ENCODE measurements at places on chromosomes 5 and 9.

DNA sequence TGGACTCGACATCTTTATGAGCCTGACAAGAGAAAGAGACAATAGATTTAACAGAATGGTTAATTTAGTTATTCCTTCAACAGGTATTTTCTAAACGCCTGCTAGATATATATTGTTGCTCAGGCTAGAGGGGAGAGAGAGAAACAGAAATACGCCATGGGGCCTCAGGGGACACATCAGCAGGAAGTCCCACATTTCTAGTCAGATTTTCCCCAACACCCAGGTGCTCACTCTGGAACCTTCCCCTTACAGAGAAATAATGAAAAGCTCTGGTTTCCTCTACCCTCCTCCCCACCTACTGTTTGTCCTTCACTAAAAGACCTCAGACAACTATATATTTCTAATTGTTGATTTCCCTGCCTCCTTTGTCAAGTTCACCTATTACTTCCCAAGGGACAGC lies 130.3 kb upstream of the TBC1D2 start:
- DNase-seq = no peak

- no peak for DNase-seq
These were observed 56.2 kb upstream of the ALDH1B1 start for GRCh38 chr9:38336341-38336740.

DNA sequence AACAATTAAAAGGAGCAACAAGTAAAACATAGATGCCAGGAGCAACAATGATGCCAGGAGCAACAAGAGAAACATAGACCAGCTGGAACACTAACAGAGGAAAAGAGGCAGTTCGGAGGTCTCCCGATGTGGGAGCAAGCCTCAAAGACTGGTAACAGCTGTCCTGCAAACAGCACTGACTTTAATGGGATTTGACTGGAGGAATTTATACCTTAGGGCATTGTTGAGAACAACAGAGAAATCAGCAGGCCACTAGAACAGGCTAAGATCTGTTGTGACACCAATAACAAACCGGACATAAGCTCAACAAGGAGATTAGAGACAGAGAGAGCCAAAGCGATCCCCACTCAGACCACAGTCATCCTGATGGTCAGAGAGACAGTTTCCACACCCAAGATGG lies 11.8 kb upstream of the SYK start:
- DNase-seq = no peak

DNA sequence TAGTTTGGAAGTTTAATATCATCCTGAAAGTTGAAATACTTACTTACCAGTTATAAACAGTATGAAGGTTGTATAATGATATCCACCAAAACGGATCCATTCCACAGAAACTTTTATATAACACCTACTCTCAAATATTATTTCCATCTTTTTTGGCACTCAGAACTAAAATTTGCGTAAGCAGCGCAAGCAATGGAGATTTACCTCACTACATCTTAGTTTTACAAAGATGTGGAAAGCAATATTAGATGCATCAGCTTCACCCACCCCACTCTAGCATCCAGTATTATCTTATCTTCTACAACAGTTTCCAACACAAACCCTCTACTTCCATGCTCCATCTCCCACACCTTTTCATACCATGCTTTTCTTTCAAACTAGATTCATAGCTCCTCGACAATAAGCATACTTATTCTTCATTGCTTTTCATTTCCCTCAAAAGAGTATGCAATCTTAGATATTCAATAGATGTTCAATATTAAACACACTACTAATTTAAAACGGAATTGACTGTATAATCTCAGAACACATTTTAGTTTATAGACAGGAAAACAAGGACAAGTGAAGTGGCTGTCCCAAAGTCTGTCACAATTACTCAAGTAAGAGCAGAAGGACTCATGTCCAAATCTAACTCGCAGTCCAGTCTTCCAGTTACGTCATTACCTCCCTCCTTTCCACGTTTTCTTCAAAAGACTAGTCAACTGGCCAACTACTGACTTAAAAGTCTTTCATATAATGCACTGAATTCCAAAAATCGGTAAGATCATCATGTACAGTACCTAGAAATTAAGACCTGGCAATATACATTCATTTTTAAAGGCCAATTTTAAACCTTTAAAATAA lies 2.2 kb downstream of the PPP2CA start:
- DNase-seq = no peak

GRCh38 chr5:133336121-133336968 lies 276.0 kb downstream of the FSTL4 start:
- no peak for DNase-seq

- no peak for DNase-seq
These were observed 790 bp upstream of the IARS1 start for GRCh38 chr9:92294297-92294676.

- DNase-seq = no peak
These were observed 27.7 kb upstream of the SCGB3A1 start for GRCh38 chr5:180618829-180619562.

GRCh38 chr5:179180061-179180610 lies 120.0 kb downstream of the ZNF354C start:
- no peak for DNase-seq

- DNase-seq = no peak
These were observed 273.7 kb downstream of the FANCC start for GRCh38 chr9:95043826-95044225.

DNA sequence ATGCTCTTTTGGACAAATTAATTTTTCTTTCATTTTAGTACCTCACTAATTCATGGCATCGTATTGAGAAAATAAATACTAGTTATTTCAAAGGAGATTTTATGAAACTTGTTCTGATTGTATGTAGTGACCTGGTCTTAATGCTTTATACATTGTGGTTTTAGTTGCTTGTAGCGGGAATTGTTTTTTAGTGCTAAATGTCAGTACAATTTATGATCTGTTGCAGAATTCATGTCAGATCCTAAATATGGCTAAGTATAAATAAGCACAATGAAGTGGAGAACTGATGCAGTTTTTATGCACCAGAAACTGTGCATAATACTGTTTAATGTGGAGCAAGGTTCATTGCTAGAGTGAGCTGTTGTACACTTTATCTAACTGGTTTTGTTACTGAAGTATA lies 308.8 kb downstream of the PJA2 start:
- DNase-seq = no peak

GRCh38 chr9:113148372-113148705 lies 2.5 kb upstream of the SLC31A2 start:
- no peak for DNase-seq

DNA sequence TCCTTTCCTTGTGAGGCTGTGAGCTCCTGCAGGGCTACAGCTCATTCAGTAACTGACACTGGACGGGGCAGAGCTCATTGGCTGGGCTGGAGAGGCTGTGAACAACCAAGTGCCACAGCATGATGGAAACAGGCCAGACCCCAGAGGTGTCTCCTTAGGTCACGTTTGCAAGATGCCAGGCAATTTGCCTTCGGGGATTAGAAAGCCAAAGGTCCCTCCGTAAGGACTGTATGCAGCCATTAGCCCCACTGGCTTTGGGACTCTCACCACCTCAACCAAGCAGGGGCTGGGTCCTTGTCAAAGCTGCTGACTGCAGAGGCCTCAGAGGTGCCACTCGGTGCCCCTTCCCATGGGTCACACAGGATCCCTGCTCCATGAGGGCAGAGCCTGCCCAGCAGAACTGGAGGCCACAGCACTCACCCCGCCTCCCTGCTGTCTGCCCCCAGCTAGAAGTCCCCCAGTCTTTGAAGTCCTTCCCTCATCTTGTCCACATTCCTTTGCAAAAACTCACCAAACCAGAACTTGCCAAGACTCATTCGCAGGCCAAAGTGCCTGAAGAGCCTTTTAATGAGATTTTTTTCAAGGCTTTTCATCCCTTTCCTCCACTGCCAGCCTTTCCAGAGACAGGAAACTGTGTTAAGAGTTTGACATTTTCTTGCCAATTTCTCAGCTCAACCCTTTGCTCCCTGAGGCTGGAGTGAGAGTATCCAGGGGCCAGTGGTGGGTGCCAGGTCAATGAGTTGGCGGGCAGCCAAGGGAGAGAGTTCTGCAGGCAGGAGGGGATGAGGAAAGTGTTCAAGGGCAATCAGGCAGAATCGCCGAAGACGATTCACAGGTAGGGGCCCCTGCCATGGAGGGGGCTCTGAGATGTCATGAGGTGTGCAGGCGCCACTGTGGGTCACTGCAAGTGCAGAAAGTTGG lies 39.7 kb upstream of the SLC25A51 start:
- DNase-seq = no peak

DNA sequence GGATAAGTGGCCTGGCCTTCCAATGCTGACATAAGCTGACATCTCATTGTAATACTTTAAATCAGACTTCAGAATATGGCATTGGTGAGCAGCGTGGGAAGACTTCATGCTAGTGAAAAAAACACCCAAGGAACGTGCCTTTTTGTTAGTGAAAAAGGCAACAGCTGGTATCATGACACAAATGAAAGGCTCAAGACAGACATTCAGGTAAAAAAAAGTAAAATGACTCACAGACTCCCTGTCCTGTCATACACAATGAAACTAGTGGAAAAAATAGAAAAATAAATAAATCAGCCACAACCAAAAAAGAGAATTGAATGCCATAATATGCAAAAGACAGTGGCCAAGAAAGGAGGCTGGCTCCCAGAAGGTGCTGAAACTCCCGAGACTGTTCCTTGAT lies 24.4 kb upstream of the PPP1R2B start:
- no peak for DNase-seq

DNA sequence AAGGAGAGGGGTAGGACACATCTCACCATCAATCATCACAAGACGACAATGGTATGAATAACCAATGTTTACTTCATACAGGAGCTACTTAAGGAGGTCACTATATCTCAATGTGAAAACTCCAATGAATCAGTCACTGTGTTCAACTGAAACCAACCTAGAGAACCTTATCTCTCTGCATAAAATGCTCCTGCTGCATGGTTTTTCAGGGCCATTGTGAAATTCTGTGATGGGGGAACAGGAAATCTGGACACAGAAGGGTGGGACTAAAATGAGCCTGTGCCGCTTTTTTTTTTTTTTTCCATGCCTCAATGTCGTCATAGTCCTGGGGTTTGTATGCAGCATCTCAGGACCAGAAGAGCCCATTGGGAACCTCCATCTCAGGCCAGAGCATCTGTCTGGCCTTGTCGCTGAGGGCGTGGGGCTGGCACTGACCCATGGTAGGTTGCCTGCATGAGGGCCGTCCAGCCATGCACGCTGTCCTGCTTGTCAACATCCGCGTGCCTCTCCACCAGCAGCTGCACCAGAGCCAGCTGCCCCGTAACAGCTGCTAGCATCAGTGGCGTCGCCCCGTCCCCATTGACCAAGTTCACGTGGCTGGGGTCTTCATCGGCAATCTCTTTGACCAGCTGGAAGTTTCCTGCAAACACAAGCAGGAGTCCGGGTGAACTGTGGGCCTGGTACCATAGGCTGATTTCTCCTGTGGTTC lies 12.7 kb downstream of the ANKS6 start:
- no peak for DNase-seq

DNA sequence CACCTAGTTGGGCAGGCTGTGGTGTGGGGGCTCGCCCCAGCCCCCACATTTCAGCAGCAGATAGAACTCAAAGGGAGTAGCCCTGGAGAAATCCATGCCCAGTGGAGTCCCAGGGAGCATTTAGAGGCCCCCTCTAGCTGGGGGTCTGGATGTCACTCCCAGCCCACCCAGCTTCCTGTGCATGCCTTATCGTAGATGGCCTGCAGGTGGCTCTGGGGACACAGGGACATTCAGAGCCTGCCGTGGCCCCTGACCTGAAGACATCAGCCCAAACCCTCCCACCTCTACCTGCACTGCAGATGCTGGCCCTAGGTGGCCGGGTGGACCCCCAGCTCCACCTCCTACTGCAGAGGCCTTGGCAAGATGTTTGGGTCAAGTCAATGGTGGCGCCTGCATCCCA lies 49.0 kb upstream of the LMX1B start:
- DNase-seq = no peak

DNA sequence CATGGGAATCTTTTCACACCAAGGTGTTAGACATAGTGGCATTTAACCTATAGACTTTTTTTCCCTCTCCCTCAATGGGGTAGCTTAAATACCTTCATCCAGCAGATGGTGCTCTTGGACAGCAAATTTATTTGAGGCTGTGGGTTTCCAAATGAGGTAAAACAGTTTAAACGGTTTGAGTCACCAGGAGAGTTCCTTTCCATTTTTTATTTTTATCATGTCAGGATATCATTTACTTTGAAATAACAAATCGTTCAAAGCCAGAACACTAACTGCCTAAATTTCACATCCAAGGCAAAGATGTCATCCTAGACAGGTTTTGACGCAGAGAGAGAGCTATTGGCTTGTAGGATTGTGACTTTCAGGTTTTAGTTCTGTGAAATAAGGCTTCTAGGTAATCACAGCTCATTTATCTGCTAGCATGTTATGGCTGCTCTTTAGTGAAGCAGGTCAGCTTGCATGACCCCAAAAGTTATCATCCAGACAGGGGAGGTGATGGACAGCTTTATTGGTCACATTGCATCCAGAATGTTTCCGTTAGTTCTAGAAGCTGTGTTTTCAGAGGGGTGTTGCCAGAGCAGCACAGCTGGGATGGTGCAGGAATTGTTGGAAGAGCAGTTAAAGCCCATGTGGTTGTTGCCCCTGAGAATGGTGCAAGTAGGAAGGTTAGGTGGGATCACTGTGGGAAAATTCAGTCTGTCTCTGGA lies 69.8 kb downstream of the KDM4C start:
- DNase-seq = peak; percentile 30

Measured in NCI-H1436 (cell line).